ENCODE measurements at places on chromosomes 3 and 15. TPM values are rescaled to one million over a fixed set of nuclear protein-coding genes. Genes with fewer than 3 reads are reported as not detected.

- DNase-seq, result no peak
Measured at GRCh38 chr15:71705151-71705550, 105.2 kb upstream of the NR2E3 start.

GRCh38 chr3:132709761-132710160, 12.4 kb downstream of the NPHP3 start:
- no peak for DNase-seq

Gene SPRED1
- 4.3 TPM for total RNA-seq

- no peak for DNase-seq
Measured at GRCh38 chr3:170062068-170062467, 24.3 kb downstream of the GPR160 start.

DNA sequence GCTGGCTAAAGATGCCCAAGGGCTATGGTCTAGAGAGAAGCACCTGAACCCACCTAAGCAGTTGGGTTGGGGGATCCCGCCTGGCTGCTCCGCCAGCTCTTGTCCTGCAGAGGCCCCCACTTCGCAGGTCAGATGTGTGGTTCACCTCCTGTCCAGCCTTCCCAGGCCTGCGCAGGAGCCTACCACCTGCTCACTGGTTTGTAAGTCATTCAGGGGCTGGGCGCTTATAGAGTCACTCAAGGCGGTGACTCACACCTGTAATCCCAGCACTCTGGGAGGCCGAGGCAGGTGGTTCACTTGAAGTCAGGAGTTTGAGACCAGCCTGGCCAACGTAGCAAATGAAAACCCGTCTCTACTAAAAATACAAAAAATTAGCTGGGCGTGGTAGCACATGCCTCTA, 3.9 kb upstream of the FURIN start:
- DNase-seq, result no peak

- no peak for DNase-seq
Measured at GRCh38 chr3:159829539-159830227, 159.0 kb upstream of the IL12A start.

DNA sequence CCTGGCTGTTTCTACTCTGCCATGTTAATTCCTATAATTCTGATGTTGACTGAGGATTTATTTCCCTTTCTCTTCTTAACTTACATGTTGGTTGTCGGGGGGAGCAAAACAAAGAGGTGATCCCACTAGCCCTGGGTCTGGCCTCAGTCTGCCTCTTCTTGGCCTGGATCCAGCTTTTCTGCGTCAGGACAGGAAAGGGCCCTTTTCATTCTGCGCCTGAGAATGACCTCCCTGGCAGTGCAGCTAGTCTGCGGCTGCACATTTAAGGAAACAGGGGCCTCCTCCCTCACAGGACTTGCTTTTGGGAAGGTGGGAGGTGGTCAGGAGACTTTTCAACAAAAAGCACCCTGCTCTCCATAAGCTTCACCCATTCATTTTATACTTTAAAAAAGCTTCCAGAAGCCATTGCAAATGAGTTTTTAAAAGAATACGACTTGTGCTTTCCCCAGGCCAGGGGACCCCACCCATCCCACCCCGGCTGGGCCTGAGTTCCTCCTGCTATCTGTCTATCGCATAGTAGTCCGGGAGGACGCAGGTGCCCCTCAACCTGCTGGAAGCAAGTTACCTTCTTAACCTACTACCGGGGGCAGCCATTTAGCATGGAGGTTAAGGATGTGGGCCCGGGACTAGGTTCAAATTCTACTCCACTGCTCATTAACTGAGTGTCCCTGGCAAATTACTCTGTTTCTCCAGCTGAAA, 21.3 kb upstream of the EHD4 start:
- no peak for DNase-seq

Gene PLIN1
- total RNA-seq, result not detected

Gene CA12
- 0.15 TPM for total RNA-seq

GRCh38 chr3:65945953-65946352, 92.8 kb downstream of the MAGI1 start:
- no peak for DNase-seq

DNA sequence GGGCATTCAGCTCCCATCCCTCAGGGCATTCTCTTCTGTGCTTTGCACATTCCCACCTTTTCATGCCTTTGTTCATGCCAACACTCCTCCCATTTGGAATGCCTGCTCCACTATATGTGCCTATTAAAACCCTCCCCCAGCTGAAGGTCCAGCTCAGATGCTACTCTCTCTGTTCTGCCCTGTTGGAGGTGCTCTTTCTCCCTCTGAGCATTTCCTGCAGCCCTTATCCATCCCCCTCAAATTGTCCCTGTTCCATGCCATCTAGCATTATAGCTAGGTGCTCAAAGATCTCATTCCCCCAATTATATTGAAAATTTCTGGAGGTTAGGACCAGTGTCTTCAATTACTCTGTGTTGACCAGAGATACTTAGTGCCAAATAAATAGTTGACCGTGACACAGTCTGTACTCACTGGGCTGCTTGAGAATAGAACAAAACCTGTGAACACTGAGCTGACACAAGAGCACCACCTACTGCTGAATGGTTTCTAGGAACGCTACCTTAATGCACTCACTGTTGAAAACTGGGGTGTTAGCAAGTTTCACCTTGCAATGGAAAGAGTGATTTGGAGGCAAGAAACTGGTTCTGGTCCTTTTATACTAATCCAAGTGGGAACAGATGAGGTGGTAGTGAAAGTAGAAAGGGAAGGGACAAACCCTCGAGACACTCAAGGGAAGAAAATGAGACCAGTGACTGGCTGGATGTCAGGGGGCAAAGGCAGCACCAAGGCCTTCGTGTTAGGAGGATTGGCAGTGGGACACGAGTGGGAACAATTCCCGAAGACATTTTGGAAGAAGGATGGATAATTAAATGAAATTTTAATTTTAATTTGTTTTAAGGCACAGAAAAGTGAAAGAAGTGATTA, 289.8 kb upstream of the ROPN1 start:
- DNase-seq, result no peak

GRCh38 chr3:150635526-150635925, 32.4 kb downstream of the SELENOT start:
- no peak for DNase-seq

Gene GP9
- total RNA-seq, result not detected

DNA sequence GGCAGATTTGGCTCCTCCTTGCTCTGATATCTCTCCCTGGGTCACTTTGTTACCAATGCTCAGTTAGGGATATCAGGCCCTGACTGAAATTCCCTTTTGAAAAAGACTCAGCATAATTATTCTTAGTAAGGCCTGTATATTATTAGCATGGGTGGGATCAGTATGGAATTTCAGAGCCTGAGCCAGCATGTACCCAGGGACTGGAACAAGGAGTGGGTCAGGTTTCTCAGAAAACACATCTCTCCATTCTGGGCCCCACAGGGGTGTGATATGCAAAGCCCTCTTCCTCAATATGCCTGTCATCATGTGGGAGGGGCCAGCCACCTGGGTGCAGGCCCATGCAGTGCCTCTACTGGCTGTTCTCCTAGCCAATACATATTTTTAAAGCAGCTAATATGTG, 423.2 kb downstream of the EPHB1 start:
- no peak for DNase-seq

GRCh38 chr15:100256970-100257650, 84.7 kb downstream of the ADAMTS17 start:
- DNase-seq, result no peak

Gene TEX55
- not detected for total RNA-seq

GRCh38 chr3:177703788-177704187, 506.5 kb upstream of the TBL1XR1 start:
- DNase-seq, result no peak

Gene FANCD2OS
- total RNA-seq, result not detected

Gene CFAP91
- total RNA-seq, result 0.16 TPM

DNA sequence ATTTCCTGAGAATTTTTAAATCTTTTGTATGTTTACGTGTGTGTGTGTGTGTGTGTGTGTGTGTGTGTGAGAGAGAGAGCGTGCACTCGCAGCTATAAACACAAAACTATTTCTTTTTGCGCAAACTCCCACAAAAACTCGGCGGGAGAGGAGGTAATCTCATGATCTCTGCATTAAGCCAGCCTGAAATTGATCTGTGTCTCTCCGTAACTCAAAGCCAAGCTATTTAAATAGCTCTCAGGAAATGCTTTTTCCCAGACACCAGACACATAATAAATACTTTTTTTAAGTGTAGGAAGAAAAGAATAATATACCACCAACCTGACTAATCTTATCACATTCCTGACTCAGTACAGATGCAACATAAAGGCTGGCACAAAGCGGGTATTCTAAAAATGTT, 226.8 kb downstream of the MAGI1 start:
- no peak for DNase-seq

DNA sequence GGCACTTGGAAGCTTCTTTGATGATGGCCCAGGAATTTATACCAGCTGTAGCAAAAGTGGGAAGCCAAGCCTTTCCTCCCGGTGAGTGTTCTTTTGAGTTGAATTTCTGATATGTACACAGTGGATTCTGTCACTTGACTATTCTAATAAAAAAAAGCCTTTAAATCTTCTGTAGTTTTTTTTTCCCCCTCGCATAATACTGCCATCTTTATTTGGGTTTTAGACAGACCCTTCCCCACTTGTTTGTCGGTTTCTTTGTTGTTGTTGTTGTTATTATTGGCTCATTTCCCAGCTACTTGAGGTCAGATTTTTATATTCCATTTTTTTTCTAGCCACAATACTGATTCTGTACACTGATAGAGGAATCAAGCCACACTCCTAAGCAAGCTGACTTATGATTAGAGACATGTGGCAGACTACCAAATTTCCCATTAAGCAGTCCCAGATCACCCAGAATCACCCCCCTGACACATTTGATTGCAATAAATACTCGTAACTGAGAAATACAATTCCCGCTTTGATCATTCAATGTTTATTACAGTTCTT, 122.4 kb upstream of the IL12A start:
- no peak for DNase-seq

GRCh38 chr3:45955706-45956105, 12.4 kb downstream of the CXCR6 start:
- DNase-seq, result no peak

GRCh38 chr15:70488002-70488605, 275.3 kb downstream of the UACA start:
- peak; percentile 73 for DNase-seq

- DNase-seq, result no peak
Measured at GRCh38 chr15:51752888-51753287, 1.5 kb downstream of the TMOD2 start.

Gene ZMYND10
- 1.0 TPM for total RNA-seq

DNA sequence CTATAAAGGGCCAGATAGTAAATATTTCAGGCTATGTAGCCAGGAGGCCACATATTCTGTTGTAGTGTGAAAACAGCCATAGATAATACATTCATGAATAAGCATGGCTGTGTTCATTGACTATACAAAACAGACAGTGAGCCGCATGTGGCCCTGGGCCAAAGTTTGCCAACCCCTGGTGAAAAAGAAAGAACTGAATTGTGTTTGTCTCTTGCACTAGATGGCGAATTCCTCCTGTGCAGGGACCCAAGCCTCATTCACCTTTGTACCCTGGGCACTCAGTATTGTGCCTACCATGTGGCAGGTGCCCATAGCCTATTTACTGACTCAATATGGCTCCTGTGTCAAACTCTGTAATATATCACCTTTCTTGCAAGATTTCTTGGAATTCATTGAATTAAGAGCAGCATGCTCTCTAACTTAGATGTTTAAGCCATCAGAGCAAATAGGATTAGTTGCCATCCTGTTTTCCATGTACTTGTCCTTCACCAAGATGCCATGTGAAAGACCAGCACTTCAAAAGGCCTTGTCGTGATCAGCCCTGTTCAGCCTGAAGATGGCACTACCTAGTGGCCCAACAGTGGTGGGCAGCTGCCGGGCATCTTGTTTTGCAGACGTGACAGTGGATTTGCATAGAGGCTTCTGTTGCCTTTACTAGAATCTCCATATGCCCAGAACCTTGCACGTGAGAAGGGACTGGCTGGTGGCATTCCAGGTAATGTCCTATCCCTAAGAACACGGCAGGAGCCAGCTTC, 50.9 kb upstream of the CMTM7 start:
- DNase-seq, result no peak

Data from activated T-cell treated with anti-CD3 and anti-CD28 coated beads, Interleukin-2, amount 50 U/mL, for 4 hours (primary cell).